ENCODE measurements at places on chromosomes 11 and 22.

- no peak for DNase-seq
Observed at GRCh38 chr22:46593996-46594946, 25.9 kb upstream of the GRAMD4 start.

- DNase-seq: no peak
Observed at GRCh38 chr11:65329478-65329877, 4.2 kb upstream of the DPF2 start.

DNA sequence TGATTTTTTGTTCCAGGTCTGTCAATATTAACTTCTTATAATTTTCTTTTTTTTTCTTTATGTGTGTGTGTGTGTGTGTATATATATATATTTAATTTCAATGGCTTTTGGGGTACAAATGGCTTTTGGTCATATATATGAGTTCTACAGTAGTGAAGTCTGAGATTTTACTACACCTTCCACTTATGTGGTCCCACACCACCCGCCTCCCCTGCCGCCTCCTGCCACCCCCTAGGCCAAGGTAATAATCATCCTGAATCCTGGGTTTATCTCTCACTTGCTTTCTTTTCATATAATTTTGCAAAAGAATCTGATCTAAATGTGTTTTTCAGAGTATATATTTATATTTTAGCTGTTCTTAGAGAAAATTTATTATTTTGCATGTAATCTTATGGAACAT, 11.1 kb downstream of the NEAT1 start:
- DNase-seq: no peak

DNA sequence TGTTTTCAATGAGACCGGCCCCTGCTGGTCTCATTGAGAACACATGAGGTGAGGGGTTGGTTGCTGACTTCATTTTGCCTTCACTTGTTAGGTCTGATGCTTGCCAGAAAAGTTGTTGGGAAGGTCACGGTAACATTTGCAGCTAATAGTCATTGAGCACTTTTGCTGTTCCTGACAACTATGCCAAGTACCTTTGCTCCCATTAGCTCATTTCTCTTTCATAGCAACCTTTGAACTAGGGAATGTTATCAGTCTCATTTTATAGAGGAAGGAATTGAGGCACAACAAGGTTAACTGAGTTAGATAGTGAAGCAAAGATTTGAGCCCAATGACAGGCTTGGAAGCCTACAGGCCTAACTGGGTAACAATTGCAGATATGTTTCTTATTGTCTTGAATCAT, 195.4 kb upstream of the LARGE1 start:
- no peak for DNase-seq

DNA sequence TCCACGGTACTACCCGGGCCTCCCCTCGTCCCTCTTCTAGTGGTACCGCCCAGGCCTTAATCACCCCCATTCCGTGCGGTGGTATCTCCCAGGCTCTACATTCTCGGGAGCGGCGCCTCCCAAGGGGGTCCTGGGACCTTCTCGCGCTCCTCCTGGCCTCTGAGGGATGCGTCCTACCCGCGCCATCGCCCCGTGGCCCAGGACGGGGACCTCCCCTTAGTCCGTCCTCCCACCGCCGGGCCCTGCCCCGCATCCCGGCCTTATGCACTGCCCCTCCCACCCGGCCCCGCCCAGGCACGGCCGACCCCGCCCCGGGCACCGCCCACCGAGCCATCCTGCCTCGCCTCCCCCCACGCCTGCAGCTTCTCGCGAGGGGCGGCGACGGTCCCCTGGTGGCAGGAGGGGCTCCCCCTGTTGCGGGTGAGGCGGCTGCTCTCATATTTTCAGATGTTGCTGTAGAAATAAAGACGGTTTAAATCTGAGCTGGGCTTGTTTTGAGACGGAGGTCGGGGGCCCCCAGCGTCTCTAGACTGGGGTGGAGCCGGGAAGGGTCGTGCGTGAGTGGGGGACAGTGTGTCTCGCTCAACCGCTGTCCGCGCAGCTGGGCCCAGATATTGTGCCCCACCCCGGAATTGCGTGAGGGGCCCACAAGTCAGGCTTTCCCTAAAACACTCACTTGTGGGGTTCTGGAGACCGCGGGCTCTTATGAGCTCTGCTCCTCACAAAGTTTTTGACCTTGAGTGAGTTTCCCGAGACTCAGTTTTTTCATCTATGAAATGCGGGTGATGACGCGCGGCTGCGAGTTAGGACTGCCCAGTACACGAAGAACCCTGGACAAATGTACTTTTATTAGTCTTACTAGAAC, 828 bp upstream of the RAB1B start:
- DNase-seq: peak; percentile 85

All from CD4-positive, alpha-beta memory T cell (primary cell).